ENCODE measurements at places on chromosomes 7 and 10.

- no peak for DNase-seq
These were observed 32.8 kb downstream of the GSAP start for GRCh38 chr7:77383333-77383740.

- no peak for DNase-seq
These were observed 161.5 kb upstream of the KLF6 start for GRCh38 chr10:3946234-3947229.

DNA sequence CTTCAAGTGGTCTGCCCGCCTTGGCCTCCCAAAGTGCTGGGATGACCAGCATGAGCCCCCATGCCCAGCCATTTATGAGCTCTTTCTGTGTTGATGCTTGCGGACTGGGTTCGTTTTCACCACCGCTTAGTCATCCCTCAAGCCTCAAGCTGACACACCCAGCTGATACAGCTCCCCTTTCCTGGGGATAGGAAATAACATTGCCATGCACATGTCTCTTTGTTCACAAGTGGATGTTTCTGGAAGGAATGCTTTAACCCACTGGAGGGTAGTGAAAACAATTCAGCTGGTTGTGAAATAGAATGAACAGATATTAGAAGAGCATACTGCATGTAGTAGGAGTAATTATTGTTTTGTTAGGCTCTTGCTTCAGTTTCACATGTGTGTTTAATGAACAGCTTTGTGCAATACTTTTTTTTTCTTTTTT, 8.5 kb upstream of the METTL27 start:
- no peak for DNase-seq

- DNase-seq, result no peak
These were observed 18.7 kb downstream of the MPP7 start for GRCh38 chr10:28284126-28284525.

DNA sequence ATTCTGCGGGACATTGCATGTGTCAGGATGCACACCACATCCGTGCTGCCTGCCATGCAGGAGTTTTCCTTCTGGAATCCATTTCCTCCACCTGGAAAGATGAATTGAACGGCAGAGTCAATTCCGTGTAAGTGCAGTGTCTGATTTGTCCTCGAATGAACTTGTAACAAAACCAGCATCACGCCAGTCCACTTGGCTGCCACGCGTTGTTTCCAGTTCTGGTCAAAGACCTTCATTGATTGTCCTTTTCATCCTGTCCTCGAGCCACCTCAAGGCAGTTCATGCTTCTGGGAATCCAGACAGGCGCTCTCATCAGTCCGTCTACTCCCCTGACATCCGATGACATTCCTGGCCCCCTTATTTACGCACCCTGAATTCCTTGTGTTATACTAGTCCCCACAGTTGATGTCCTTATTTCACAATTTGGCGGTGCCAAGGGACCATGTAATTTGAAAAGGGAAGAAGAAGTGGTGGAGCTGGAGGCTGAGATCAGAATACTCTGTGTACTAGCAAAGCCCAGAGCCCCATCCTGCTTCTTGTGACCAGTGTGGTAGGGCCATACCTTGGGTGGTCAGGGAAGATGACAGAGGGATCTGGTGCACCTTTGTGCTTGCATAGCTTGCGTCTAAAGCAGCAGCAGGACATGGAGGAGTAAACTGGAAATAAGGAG, 502.2 kb downstream of the PLXNA4 start:
- no peak for DNase-seq

DNA sequence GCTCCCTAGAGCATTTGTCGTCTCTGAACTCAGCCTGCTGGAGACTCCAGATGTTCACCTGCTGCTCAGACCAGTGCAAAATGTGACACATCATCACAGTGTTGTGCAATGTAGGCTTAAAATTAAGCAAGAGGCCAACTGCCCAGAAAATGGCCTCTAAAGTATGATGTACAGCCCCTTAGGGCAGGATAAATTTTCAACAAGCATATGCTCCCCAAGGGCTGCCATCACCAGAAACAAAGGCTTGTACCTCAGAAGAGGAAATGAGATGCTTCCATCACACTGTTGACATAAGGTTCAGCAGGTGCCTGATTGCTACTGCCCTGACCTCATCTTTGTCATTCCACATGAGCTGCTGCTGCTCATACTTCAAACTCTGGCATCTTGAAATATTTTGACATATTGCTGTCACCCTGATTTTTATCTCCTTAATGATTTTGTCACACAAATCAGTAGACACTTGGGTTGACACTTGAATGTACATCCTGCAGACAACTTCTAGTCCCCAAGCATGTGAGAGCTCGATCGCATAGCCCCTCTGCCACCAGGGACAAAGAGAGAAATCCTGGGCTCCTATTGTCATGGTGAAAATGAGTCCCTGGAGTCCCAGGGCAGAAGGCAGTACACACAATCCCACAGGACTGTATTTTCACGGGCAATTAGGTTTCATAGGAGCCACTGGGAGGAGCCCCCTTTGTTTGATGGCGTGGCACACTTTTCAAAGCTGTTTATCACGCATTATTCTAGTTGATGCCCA, 219.7 kb upstream of the STK17A start:
- no peak for DNase-seq

DNA sequence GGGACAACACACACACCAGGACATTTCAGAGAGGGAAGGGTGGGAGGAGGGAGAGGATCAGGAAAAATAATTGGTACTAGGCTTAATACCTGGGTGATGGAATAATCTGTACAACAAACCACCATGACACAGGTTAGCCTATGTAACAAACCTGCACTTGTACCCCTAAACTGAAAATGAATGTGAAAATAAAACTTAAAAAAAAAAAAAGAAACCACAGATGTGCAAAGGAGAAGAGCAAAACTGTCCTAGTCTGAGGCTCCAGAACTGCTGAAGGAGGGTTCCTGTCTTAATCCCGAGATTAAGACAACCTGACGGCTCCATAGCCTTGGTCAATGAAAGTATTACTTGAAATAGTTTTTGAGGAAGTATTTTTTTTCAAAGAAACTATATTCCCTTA, 423.0 kb downstream of the NEBL start:
- DNase-seq, result no peak

DNA sequence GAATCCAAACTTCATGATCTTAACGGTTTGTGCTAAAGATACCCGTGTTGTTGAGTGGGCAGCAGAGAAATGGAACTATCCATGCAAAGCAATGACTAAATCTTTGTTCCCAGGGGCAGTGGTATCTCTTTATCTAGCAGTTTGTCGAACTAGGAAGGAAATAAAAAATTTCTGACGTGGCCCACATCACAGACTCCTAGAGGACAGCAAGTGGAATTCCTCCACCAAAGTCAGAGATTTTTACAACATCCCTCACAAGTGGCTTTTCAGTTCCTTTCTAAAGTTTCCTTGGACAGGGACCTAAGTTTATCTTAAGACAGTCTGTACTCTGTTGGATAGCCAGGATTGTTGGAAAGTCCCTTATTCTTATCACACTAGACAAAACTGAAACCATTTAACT, 136.0 kb downstream of the RAPGEF5 start:
- DNase-seq, result no peak

- DNase-seq, result no peak
These were observed 49.6 kb upstream of the PDE1C start for GRCh38 chr7:32119790-32120196.

- DNase-seq, result no peak
These were observed 427.6 kb downstream of the PHTF2 start for GRCh38 chr7:78226059-78226719.

- DNase-seq, result no peak
These were observed 55.6 kb downstream of the SLC16A9 start for GRCh38 chr10:59654007-59654406.

GRCh38 chr10:17859492-17860156, 50.5 kb downstream of the MRC1 start:
- no peak for DNase-seq

- DNase-seq, result no peak
These were observed 31.2 kb downstream of the TOMM7 start for GRCh38 chr7:22791204-22792158.

GRCh38 chr10:124068929-124069328, 24.5 kb downstream of the CHST15 start:
- DNase-seq, result no peak

DNA sequence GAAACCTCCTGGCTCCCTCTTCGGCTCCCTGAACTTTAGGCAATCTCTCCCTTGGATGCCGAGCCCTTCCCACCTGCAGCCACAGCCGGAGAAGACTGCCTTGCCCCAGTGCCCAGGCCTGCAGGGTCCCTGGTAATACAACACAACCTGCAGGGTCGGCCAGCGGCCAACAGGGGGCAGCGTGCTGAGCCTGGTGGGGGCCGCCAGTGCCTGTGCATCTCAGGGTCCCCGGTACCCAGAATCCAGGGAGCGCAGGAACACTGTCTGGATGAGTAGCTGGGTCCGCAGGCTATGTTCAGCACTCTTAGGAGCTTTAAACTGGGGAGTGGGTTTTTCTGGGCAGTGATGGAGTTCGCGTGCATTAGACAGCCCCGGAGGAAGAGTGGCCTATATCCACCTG, 17.5 kb upstream of the C10orf71 start:
- no peak for DNase-seq

GRCh38 chr10:3169271-3169670, 3.3 kb downstream of the PITRM1 start:
- no peak for DNase-seq

GRCh38 chr7:65397730-65398142, 24.1 kb downstream of the ZNF92 start:
- no peak for DNase-seq

DNA sequence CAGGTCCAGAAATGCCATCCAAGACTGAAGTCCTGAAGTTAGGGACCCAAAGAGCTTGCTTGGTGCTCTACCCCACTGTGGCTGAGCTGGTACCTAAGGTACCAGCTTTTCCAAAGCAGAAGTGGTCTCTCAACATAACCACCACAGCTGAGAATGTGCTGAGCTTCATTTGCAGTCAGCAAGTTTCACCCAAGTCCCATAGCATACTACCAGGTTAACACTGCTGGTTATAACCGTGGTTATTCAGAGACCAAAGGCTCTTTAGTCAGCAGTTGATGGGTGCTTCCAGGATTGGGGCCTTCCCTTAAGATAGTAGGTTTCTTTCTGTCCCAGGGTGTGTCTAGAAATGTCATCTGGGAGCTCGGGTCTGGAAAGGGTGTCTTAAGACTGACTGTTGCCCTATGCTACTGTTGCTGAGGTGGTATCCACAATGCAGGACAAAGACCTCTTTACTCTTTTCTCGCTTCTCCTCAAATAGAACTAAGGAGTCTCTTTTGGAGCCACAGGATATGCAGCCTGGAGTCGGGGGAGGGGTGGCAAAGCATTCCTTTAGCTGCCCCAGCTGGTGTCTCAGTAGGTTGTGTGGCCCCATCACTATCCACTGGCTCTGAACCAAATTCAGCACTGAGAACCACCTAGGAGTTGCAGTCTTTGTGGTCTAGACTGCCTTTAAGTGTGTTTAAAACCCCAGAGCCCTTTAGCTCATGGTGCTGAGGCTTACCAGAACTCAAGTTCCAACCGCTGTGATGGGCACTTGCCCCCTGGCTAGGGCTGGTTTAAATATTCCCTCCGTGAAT, 354.9 kb upstream of the SEMA3C start:
- DNase-seq, result no peak

DNA sequence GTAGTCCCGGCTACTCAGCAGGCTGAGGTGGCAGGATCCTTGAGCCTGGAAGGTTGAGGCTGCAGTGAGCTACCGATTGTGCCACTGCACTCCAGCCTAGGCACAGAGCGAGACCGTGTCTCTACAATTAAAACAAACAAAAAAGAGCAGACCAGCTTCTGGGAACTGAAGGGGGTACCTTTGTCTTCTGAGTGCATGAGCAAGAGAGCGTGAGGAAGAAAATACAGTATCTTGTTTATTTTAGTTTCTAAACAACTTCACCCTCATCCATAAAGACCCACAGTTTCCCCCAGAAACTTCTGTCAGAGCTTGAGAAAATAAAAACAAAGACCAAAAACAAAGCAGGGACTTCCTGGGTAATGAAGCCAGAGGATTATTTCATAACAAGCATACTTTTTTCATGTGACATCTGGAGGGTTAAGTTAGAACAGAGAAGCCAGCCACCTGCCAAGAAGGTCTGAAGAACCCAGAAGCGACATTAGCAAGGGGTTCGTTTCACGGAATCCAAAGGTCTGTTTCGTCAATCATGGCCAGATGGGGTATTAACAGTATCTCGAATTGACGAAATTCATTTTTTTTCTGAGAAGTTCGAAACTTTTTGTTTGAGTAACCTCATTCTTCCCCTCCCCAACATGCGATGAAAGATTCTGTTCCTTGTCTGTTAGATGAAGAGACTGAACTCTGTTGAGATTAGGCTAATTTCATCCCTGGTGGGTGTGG, 10.2 kb upstream of the IL2RA start:
- no peak for DNase-seq

GRCh38 chr7:150937848-150938561, 40.1 kb downstream of the KCNH2 start:
- DNase-seq, result peak; percentile 46

DNA sequence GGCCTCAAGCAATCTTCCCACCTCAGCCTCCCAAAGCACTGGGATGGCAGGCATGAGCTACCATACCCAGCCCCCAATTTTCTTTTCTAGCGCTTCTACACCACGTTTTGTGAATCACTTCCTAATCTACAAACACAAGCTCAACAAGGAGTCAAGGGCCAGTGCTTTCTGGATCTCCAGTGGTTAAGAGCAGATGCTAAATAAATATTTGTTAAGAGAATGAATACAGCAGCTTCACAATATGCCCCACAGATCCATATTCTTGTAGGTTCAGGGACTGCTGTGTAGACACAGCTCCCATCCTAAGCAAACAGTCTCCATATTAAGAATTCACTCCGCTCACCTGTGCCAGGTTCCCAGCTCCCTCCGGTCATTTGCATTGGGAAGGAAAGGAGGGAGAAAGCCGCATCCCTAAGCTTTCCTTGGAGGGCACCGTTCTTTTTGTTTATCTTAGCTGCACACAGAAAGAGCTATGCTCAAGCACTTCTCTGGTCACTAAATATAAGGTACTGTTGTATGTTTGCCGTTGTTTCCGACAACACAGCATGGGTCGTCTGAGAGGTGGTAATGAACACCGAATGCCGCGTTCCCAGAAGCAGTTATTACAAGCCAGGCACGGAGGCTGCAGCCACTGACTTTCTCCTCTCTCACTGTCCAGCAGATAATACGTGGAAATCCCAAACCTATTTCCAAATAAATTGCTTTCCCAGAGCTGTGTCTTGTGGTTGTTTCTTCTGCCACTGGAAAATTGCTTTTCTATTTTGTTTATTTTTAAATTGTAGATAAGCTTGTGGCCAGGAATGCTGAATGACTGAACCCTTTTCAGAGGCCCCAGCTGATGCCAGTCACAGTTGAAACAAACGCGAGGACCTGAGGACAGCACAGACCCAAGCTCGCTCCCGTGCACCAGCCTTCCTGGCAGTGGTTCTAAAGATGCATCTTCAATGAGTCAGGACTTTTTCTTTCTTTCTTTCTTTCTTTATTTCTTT, 217.1 kb downstream of the PRPF18 start:
- DNase-seq, result no peak

GRCh38 chr7:37092548-37092947, 356.1 kb downstream of the ELMO1 start:
- DNase-seq, result no peak

DNA sequence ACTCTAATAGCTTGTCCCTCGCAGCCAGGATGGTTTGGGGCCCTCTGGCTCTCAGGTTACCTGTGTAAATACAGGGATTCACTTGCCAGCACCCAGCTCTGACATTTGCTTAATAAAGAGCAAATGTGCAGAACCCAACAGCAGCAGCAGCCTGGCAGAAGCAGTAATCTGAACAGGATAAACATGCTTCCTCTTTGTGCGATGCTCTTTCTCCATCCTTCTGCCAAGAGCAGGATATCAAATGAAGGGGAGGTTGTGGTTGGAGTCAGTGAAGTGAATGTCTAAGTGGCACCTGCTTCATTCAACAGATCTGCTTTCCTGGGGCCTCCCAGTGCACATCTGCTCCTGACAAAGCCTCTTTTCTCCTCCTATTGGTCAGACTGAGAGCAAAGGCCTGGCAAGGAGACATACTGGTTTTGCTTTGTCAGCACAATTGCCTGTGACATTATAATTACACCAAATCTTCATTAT, 130.3 kb downstream of the NRF1 start:
- DNase-seq, result no peak

Measured in Peyer's patch (tissue), 4 donors.